Activated CD4-positive, alpha-beta memory T cell treated with anti-CD3 and anti-CD28 coated beads for 36 hours (primary cell): ENCODE measurements at places on chromosomes 2 and 18. TPM values are rescaled to one million over a fixed set of nuclear protein-coding genes. Genes with fewer than 3 reads are reported as not detected.

- no peaks in the 10 kb centered on the region for H3K4me1 ChIP-seq
- H3K27me3 ChIP-seq: peaks cover 5% of the 10 kb centered on the region
- H3K27ac ChIP-seq: no peak overlapping the region
- no peak for DNase-seq
Measured at GRCh38 chr2:180542511-180542910, 437.9 kb upstream of the UBE2E3 start.

The FLACC1 gene
- 0.63 TPM for total RNA-seq

DNA sequence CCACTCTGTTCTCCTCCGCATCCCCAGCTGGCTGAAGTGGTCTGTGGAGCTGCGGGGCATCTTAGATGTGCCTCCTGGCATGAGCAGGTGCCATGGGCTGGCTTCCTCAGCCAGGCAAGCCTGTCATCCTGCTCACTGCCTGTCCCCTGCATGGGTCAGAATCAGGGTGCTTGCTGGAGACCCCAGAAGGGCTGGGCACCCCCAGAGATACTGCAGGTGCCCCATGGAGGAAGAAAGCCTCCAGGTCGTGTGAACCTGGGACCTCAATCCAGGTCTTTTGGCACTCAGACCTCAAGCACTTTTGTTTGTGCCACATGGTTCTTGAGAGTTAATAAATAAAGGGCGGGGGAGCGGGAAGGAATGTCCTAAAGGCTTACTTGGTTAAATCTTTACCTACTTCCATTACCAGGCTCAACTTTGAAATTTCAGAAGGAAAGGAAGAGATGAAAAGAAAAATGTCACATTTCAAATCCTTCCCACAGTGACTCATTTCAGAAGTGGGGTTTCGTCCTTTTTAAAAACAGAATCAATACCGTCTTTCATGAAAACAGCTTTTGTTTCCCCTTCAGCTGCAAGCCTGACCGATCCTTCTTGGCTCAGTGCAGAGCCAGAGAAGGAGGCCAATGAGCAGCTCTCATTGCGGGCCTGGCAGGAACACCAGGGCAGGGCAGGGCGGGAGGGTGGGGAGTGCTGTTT, 69.9 kb downstream of the RHOB start:
- H3K4me1 ChIP-seq: peaks cover 6% of the 10 kb centered on the region
- DNase-seq: no peak
- no peak overlapping the region for H3K4me3 ChIP-seq
- H3K27me3 ChIP-seq: peaks cover 2% of the 10 kb centered on the region
- H3K36me3 ChIP-seq: no peaks in the 10 kb centered on the region

The SERPINB11 gene
- not detected for total RNA-seq

- no peak overlapping the region for H3K4me3 ChIP-seq
- DNase-seq: no peak
- H3K4me1 ChIP-seq: no peaks in the 10 kb centered on the region
- H3K27me3 ChIP-seq: no peaks in the 10 kb centered on the region
- no peak overlapping the region for H3K27ac ChIP-seq
Measured at GRCh38 chr2:71689968-71690834, 236.8 kb downstream of the DYSF start.

DNA sequence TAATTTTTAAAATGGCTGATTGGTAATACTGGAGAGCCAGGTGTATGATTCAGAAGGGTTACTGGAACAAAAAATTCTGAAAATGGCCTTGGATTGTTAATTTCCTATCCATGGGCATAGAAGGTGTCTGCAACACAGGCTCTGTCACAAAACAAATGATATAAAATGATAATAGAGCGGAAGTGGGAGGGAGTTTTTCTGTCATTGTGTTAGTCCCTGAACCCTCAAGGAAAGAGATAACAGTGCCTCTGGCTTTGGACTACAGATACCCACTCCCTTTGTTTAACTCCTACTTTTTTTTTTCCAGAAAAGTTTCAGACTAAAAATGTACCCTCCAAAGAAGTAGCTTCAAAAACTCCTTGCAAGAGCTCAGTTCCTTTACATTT, 28.0 kb upstream of the YES1 start:
- no peak overlapping the region for H3K27ac ChIP-seq
- H3K4me1 ChIP-seq: no peaks in the 10 kb centered on the region
- DNase-seq: no peak

The ADRA2B gene
- total RNA-seq: 0.36 TPM

The RASGRP3 gene
- total RNA-seq: 1.9 TPM

- no peak for DNase-seq
- H3K36me3 ChIP-seq: no peaks in the 10 kb centered on the region
- H3K4me1 ChIP-seq: no peaks in the 10 kb centered on the region
Measured at GRCh38 chr2:221808488-221808887, 236.4 kb upstream of the EPHA4 start.
